ENCODE measurements at places on chromosomes 13 and 19.

DNA sequence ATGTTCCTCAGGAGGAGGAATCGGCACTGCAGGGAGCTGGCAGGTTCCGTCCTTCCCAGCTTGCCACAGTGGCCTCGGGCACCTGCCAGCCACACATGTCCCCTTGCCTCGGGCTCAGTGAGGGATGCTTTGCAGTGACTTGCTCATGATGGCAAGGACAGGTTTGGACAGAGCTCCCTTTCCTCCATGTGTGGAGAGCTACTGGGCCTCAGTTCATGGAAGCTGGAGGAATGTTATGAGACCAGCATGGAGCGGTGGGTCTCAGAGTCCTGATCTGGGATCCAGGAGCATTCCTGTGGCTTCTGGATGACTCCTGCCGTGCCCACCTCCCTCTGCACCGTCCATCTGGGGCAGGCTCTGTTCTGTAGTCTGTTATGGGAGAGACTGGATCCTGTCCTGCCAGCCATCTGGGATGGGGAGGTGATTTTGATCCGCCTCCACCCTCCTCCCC is 59.2 kb downstream of the SIPA1L3 start:
- DNase-seq = no peak

- DNase-seq = no peak
Observed at GRCh38 chr13:20474515-20474914, 51.1 kb downstream of the CRYL1 start.

DNA sequence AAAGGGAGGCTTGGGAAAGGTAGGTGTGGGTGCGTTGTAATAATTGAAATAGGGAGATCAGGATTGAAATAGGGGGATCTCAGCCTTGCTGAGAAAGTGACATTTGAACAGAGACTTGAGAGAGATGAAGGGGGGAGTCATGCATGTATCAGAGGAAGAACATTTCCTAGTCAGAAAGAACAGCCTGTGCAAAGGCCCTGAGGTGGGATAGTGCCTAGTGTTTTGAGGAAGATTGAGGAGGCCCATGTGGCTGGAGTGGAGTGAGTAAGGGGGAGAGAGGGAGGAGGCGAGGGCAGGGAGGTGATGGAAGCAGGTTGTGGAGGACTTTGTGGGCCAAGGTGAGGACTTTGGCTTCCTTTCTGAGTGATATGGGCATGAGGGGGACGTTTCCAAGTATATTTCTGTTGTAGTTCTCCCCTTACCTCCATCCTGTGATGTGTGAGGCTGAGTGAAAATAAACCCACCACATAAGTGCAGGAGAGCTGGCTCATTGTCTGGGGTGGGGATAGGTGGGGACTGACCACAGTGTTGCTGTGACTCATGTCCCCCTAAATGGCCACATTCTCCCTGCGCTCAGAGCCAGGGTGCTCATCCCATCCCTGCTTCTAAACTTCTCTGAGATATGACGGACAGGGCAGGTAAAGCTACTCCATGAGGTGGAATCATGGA is 17.8 kb downstream of the ACTL9 start:
- no peak for DNase-seq

GRCh38 chr13:34815526-34815925 is 126.5 kb upstream of the NBEA start:
- no peak for DNase-seq

GRCh38 chr19:43586346-43586745 is 9.6 kb downstream of the IRGQ start:
- DNase-seq = no peak

GRCh38 chr19:41922585-41922984 is 5.7 kb downstream of the ERFL start:
- no peak for DNase-seq

DNA sequence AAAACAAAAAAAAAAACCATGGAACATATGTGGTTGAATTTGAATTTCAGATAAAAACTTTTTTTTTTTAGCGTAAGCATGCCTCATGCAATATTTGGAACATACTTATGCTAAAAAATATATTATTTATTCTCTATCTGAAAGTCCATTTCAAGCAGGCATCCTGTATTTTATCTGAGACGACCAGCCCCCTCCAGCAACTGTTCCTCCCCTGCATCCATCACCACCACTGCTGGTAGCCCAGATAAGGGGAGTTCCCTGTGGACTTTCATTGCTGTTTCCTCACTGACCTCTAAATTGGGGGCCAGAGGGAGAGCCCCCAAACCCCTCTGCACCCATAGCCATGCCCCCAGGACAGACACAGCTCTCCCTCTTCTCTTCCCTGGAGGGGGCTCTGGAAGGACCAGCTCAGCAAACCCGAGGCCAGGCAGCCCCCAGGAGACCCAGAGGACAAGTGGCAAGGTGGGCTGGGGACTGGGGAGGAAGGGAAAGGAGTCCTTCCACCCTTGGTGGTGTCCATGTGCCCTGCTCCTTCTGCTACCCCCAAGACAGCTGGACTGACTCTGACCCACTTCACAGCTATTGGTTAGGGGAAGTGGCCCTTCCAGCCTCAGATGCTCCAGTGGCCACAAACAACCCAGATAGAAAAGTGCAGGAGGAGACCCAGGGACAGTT is 6.6 kb upstream of the SIGLEC12 start:
- DNase-seq = no peak

DNA sequence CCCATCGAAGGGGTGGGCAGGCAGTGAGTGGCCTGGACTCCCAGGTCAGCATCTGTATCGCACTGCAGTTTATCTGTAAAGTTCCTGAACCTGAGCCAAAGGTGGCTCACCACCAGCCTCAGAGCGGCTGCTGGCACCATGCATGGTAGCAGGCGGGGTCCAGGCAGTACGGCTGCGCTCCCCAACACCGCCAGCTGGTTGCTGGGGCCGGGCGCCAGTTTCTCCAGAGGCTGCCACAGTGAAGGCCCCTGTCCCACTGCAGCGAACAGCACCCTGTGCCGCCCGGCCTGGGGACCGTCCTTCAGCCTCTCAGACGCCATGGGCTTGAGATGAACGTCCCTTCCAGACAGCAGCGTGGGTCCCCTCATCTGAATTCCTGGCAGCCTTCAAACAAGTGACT is 109.8 kb downstream of the KDM4B start:
- no peak for DNase-seq

GRCh38 chr13:59094181-59094580 is 1069.5 kb downstream of the DIAPH3 start:
- peak; percentile 49 for DNase-seq

GRCh38 chr13:54913668-54914067 is 1885.1 kb downstream of the OLFM4 start:
- DNase-seq = no peak

DNA sequence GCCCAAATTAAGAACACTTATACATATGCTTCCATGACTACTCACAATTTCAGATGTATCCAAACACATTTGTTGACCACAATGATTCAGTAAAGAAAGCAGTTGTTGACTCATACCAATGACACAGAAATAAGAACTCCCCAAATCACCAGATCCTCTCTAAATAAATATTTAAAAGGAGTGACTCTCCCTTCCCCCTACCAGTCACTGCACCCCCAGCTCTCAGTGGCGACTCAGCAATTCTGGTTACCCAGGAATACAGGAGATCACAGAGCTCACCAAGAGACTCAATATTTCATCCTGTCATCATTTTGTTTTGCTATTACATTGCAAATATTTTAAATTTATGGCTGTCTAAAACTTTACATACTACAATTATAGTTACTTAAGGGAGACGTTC is 131.5 kb downstream of the RGCC start:
- DNase-seq = peak; percentile 94

- DNase-seq = peak; percentile 37
Observed at GRCh38 chr13:32087955-32088747, 56.6 kb downstream of the FRY start.

- peak; percentile 59 for DNase-seq
Observed at GRCh38 chr19:6556480-6557195, 25.8 kb downstream of the TNFSF9 start.

DNA sequence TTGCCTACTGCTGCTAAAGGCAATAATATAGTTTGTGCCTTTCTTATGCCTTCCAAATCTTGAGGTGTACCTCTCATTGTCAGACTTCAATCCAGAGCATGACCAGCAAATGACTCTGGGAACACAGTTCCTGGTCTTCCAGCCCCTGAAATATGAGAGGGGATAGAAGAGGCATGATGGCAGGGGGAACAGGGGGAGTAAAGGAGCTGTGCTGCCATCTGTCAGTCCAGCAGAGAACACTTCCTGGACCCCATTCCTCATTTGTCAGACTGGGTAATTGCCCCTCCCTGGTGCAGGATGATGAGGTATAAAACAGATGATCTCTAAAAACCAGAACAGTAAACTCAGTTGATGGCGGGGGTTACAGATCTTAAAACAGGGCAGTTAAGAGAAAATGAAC is 618.7 kb downstream of the DIAPH3 start:
- no peak for DNase-seq

DNA sequence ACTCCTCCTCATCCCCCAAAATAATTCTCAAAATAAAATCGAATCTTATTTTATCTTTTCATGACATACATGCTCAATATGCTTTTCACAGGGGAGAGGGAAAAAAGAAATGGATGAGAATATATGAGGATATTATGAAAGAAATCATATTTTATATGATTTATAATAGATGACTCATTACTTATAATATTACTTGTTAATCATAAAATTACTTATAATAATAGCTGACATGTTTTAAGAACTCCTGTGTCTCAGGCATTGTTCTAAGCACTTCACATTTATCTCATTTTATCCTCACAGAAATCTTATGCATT is 3.0 kb upstream of the CEACAM3 start:
- DNase-seq = no peak

DNA sequence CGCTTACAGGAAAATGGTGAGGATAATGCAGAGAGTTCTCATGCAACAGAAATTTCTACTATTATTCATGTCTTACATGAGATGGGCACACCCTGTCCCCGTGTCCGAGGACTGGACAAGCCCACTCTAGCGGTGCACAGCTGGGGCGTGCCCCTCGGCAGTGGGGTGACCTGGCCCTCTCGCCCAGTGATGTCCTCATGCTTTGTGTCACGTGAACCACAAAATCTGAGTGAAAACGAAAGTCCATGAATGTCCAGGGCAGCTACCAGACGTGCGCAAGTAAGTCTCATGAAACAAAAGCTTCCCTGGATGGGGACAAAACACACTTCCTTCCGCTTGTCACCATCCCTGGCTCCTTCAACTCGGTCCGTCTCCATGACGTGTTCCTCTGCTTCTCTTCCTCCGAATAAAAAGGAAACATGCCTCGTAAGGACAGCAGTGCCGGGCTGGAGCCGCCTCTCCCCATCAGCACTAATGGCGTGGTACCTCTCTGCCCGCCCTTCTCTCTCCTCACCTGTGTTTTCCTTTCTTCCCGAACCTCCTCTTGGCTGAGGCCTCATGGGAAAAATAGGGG is 45.6 kb downstream of the ANKRD10 start:
- no peak for DNase-seq

GRCh38 chr19:29682236-29682895 is 17.1 kb downstream of the PLEKHF1 start:
- no peak for DNase-seq

DNA sequence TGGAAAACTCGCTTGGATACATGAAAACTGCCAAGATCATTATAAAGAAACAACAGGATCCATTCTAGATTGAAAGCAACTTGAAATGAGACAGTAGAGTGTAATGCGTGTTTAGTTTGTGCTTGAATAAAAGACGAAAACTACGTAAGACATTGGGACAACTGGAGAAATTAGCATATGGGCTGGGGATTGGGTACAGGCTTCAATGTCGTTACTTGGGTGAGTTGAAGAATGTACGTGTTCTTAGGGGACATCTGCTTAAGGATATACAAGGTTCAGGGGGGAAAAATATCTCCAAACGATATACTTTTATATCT is 471 bp upstream of the ERVK3-1 start:
- DNase-seq = no peak

DNA sequence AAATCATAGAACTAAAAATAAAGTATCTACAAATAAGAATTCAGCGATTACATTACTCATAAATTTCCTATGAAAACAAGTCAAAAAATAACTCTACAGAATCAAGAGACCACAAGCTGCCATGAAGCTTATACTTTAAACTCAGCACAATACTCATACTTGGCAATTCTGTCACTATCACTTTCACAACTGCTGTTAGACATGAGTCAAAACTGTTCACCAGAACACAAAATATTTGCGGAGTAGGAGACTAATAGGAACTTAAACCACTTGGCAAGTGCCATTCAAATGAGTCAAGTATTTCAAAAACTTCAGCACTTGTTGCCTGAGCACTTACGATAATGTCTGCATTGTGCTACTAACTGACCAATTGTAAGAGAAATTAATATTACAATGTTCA is 387.8 kb upstream of the GPC6 start:
- DNase-seq = peak; percentile 89

DNA sequence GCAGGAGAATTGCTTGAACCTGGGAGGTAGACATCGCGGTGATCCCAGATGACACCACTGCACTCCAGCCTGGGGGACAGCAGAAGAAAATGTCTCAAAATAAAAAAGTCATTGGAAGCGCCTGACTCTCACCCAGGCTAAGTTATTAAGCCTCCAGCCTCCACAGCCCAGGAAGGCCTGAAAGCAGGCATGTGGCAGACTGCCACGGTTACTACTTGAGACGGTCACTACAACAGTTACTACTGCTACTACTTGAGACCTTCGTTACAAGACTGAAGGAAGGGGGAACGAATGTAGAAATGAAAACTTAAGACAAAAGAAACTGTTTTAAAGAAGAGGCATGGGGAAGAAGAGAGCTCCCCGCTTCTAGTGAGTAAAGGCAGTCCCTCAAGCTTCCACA is 9.6 kb downstream of the PRR22 start:
- DNase-seq = no peak

DNA sequence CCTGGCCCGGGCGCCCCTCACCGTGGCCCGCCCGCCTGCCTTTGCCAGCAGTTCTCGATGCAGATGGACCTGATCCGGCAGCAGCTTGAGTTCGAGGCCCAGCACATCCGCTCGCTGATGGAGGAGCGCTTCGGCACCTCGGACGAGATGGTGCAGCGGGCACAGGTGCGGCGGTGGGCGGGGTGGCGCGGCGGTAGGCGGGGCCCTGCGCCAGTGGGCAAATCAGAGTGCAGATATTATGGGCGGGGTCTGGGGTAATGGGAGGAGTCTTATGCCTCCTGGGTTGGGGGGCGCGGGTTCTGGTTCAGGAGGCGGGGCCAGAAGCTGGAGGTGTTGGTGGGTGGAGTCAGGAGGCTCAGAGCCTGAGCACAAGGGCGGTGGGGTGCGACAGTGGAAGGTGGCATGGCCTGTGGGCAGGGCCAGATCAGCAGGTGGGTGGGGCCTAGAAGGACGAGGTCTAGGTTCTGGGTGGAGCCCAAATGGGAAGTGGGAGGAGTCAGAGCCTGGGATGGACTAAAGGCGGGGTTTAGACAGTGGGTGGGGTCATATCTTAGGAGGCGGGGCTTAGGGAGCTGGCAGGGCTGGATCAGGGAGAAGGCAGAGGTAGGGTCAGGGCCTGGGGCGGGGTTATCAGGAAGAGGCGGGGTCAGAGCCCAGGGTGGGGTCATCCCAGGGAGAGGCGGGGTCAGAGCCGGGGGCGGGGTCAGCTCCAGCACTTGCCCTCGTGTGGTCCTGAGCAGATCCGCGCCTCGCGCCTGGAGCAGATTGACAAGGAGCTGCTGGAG is 5.6 kb downstream of the APC2 start:
- no peak for DNase-seq
